ENCODE measurements at places on chromosomes 2 and 18. TPM values are rescaled to one million over a fixed set of nuclear protein-coding genes. Genes with fewer than 3 reads are reported as not detected.

Gene AGXT
- total RNA-seq: not detected

Gene HRH4
- not detected for total RNA-seq

Gene IL36B
- not detected for total RNA-seq

Gene LIMS2
- total RNA-seq: 50.9 TPM

Gene ERBB4
- total RNA-seq: 0.26 TPM

Gene EML4
- total RNA-seq: 75.3 TPM

Gene ASB18
- not detected for total RNA-seq

Gene WDR12
- total RNA-seq: 31.0 TPM

Gene ARHGEF4
- total RNA-seq: 26.2 TPM

Gene CNDP1
- 0.24 TPM for total RNA-seq

Gene CXCR1
- not detected for total RNA-seq

Gene CCDC68
- total RNA-seq: 6.9 TPM

Gene DNAH6
- 2.4 TPM for total RNA-seq

Gene GALNT5
- not detected for total RNA-seq

Gene POTEI
- 0.26 TPM for total RNA-seq

Gene LRATD1
- 10.4 TPM for total RNA-seq

Gene CRYGC
- not detected for total RNA-seq

Gene ECEL1
- total RNA-seq: 1.9 TPM

Gene CFAP65
- 3.5 TPM for total RNA-seq

Gene ANKRD30B
- not detected for total RNA-seq

Gene CTLA4
- not detected for total RNA-seq

Gene HJURP
- not detected for total RNA-seq

Gene FTCDNL1
- total RNA-seq: 1.4 TPM

Gene SATB2
- 8.2 TPM for total RNA-seq

Gene UNC80
- 0.61 TPM for total RNA-seq

Gene MSTN
- not detected for total RNA-seq
